ENCODE measurements at places on chromosomes 16 and 17.

- DNase-seq = no peak
Observed at GRCh38 chr16:9328411-9328810, 237.0 kb downstream of the HAPSTR1 start.

DNA sequence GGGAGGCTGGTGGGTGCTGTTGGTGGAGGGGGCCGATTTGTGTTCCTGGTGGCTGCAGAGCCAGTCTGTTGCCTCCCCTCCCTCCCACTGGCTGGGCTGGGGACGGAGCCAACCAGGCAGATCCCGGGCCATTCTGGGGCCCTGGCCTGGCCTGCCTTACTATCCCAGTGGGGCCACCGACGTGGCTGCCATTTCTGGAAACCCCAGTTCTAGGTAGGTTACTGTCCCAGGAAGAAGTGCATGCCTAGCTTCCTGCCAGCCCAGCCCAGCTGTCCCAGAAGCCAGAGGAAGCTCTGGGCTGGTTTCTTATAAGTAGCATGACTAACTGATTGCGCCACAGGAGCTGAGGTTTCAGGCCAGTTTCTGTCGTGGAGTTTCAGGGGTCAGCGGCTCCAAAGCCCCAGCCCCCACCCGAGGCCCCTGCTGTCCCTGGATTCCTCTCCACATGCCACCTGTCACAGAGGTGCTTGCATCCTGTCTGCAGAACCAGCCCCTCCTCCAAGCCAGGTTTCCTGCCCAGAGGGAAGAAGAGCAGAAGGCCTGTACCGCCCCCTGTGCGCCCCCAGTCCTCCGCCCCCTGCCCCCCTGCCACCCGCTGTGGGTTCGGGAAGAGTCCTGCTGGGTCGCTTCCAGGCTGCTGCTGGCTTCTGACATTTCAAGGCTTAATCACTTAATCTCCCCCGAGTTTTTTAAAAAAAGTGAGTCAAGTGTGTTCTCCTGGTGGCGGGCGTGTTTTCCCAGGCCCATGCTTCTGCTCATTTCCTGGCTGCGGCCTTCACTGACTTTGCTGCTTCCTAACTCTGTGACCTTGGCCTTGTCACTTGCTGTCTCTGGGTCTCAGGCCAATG lies 13.2 kb downstream of the IL4R start:
- DNase-seq = peak; percentile 20

DNA sequence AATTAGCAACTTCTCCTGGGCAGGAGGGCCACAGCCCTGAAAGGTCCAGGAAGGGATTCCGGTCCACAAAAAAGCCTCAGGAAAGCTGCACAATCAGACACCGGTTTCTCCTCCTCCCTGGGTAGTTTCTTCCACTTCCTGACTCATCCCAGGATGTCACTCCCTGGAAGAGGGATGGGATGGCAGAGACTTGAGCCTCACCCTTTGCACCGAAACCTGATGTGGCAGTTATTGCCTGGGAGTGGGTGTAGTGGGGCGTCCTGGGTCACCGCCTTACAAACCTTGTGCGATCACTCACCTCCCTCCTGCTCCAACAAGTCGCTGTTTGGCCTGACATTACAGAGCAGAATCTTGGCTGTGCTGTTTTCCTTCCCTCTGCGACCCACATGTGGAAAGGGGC lies 70.8 kb downstream of the LYRM1 start:
- DNase-seq = no peak

DNA sequence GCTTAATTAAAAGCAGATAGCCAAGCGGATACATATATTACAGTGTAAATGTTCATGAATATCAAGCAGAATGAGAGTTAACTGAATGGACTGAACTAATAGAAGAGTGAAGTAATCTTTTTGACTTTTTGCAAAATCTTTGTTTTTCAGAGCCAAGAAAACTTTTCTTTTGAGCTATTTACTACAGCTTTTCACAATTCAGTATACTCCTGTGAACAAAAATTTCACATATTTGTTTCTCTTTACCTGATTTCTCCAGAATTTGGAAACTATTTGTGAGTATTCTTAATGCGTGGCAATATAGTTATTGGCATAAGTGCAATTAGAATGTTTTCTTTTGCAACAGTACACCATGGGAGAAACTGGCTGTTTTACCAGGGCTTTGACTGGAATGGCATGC lies 9.1 kb upstream of the DUXB start:
- no peak for DNase-seq

DNA sequence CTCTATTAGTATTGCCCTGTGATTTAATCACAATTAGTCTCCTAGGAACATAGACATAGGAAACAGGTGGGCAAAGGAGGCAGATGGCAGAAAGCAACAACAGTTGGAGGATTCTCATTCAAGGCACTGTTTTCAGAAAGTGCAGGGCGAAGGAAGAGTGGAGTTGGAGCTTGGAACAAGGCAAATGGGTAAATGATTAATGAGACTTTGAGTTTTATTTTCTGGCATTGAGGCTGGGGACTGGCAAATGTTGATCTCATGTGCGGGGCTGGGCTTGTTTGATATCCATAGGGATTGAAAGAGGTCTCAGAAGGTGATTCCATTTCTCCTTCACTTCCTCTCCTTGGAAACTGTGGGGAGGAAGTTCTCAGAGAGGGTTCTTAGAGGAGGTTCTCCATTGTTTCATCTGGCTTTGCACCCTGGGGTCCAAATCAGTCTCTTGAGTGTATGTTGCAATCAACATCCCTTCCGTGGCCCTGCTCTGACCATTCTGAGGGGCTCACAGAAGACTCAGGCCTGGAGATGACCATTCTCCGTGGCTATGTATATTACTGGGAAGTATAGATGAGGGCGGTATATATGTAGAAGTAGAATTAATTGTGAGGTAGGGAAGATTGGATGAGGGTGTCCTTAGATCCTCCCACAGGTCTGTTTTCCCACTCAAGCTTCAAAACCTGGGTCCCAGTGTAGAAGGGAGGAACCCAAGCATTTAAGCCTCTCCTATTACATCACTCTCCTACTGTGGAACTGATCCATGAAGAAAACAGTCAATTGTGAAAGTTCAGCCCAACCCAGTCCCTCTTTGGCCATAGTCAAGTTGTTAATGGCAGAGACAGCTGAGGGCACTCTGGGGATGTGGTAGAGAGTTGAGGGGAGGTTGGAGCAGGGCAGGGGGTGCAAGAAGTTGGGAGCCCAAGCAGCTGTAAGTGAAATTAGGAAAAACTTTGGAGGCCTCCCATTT lies 36.5 kb upstream of the SRSF1 start:
- no peak for DNase-seq

- DNase-seq = no peak
Observed at GRCh38 chr16:12508054-12508453, 295.6 kb downstream of the CPPED1 start.

DNA sequence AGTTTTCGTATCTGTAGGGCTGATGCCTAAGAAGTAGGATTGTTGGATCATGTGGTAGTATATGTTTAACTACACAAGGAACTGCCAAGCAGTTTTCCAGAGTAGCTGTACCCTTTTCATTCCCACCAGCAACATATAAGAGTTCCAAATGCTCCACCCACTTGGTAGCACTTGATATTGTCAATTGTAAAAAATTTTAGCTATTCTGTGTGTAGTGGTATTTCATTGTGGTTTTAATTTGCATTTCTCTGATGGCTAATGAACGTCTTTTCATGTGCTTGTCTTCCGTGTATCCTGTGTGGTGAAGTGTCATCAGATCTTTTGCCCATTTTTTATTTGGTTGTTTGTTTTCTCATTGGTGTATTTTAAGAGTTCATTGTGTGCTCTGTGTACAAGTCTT lies 69.7 kb downstream of the TANC2 start:
- DNase-seq = no peak

DNA sequence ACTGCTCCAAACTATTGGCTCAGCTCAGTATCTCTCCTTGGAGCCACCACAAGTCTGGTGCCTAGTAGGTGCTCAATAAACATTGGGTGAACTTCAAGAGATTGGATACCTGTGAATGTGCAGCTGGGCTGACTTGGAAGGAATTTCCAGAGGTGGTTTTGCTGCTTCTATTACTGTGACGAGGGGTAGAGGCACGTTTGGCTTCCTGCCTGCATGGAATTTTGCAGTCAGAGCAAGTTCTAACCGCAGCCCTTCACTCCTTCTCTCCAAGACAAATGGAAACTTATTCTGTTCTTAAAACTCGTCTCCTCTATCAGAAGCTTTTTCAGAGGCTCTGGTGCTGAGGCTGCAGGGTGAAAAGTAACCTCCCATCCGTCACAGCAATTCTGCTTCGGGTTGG lies 342.5 kb downstream of the CPPED1 start:
- no peak for DNase-seq

DNA sequence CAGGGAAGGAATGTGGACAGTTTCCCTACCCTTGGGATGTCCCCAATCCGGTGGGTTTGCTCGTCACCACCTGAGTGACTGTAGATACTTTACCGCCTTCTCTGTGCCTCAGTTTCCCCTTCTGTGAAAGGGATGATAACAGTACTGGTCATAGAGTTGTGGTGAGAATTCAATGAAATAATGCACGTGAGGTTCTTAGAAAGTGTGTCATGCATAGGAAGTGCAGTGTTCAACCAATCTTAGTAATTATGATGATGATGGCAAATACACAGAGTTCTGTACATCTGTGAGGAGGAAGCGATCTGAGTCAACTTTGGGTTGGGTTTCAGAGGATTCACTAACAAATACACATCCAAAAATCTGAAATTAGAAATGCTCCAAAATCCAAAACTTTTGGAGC lies 114.6 kb upstream of the HS3ST2 start:
- no peak for DNase-seq

DNA sequence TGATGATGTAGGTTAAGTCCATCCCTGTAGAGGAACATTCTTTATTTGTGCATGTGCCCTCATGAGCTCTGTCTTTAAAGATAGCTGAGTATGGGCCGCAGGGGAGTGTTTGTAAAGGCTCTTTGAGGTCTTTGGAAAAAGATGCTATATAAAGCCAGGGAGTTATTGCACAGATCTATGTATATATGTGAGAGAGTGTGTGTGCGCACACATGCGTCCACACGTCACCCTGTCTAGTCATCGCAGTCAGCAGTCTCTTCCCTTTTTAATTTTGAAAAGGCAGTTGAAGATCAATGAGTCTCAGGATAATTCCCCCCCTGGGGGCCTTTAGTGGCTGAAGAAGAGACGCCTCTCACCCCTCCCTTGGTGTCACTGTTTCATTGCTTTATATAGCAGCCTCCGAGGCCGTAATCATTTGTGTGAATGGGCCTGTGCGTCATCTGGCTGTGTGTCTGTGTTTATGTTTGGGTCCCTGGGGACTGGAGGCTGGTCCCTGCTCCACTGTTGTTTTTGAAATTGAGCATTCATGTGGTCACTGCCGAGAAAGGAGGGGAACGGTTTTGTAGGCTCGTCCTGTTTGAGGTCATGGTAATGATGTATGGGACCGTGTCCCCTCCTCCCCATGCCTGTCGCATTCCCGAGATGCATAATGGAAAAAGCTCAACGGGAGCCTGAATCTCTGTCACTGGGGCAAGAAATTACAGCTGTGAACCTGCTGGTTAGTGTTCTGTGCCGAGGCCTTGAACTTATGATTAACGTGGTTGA lies 143.9 kb downstream of the SNX29 start:
- no peak for DNase-seq

DNA sequence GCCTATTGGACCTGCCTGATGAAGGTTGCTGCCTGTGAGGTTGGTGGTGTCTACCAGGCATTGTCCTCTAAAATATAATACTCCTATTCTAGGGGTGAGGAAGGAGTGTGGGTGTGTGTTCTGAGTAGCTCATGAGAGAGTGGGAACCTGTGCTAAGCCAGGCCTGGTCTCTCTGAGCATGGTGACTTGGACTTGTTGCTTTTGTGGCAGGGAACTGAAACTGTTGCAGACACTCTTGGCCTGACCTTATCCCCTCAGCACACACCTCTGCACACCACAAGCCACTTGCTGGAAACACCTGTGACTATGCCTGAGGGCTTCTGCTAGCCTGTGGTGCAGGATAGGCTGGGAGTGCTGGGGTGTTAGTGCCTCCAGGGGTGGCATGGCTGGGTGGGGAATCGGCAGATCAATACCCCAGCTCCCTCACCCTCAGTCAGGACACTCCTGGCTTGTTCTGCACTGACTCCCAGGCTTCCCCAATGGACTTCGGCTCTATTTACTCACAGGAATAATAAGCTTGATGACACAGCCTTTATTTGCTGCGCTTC lies 29.9 kb downstream of the PLCG2 start:
- DNase-seq = no peak

DNA sequence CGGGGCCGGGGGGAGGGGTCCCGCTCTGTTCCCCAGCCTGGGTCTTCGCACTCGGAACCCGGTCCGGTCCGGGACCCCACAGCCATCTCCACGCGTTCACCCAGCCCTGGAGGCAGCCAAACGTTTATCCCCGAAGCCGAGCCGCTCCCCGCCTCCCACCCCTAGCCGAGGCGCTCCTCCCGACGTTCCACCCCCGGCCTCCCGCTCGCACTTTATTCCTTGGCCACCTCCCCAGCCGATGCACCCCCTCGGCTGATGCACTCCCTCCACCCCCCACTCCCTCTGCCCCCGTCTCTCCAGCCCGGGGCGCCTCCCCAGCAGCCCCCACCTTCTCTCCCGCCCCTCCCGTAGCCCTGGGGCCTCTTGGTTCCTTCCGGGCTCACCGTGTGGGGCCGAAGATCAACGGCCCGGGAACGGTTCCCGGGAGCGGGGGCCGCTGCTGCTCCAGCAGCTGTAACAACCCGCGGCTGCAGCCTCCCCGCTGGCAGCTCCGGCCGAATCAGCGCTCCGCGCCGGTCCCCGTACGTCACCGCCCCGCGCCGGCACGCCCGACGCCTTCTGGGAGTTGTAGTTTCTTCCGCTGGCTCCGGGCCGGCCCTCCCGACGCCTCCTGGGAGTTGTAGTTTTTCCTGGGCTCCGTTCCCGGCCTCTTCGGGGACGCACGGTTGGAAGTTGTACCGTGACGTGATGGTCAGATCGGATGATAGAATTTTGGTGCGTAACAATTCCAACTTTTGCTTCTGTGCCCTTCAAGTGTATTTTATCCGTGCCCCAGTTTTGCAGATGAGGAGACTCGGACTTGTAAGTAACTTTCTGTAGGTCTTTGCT lies at the start of the genes LRRC3C and ORMDL3:
Gene LRRC3C, plus strand, starts transcription at position 632 of the 828 bp plus-strand sequence. CDS start 13,792 bp downstream, outside the sequence.
Gene ORMDL3, minus strand, starts transcription at position 501 of the 828 bp plus-strand sequence. CDS start 3,398 bp downstream, outside the sequence.
- peak; percentile 88 for DNase-seq

GRCh38 chr16:10838621-10839278 lies 20.2 kb upstream of the TVP23A start:
- DNase-seq = no peak

GRCh38 chr17:46157443-46158062 lies 35.7 kb downstream of the KANSL1 start:
- no peak for DNase-seq

DNA sequence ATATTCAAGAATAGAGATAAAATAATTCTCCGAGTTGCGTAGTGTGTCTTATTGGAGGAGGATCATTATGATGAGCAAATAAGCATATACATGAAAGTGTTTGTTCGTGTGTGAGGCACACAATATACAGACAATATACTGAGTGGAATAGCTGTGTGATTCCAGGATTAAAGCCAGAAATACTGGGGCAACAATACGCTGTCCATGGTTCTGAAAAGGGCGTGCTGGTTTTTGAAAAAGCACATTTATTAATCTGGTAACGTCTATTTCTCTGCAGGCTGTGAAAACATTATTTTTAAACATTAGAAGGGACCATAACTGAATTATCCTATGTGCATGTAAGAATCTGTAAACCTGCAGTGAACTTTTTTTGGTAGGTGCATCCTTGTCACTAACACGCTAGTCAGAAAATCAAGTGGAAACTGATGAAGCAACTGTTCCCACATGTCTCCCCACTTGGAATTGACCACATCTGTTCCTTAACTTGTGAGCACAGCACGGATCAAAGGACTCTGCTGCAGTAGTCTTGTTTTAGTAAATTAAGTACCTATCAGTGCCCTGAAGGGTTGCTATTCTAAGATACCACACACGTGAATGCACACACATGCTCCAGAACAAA lies 346.0 kb downstream of the GRIN2A start:
- no peak for DNase-seq

- peak; percentile 13 for DNase-seq
Observed at GRCh38 chr17:72560303-72561247, 439.8 kb downstream of the SOX9 start.

- peak; percentile 22 for DNase-seq
Observed at GRCh38 chr17:64024781-64025731, 4.6 kb upstream of the ICAM2 start.

Data from stimulated activated CD4-positive, alpha-beta T cell treated with anti-CD3 and anti-CD28 coated beads, Interleukin-12 subunit alpha, Interleukin-12 subunit beta, amount 100 ng/mL, for 4 hours (primary cell).